ENCODE measurements at places on chromosomes 3 and 15.

GRCh38 chr15:95162531-95162930 is 931.2 kb downstream of the MCTP2 start:
- DNase-seq = no peak

DNA sequence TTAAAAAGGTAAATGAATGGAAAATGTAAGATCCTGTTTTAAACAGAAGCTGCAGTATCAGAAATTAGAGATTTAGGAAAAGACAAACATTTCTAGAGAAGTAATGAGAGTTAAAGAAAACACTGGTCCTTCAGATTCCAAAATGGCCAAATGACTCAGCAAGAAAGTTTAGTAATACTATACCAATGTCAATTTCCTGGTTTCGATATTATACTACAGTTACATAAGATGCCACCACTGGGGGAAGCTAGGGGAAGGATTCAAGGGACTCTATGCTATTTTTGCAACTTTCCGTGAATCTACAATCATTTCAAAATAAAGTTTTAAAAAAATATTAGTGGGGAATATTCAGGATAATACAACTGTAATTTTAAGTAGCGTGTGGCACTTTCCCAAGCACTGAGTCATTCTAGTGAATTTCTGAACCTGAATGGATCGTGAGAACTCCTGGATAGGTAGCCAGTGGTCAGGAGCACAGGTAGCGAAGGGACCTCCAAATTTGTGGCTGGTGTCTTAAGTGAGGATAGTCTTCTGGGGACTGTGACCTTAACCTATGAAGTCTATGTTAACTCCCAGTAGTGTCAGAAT is 37.6 kb downstream of the TMCC1 start:
- DNase-seq = peak; percentile 43

DNA sequence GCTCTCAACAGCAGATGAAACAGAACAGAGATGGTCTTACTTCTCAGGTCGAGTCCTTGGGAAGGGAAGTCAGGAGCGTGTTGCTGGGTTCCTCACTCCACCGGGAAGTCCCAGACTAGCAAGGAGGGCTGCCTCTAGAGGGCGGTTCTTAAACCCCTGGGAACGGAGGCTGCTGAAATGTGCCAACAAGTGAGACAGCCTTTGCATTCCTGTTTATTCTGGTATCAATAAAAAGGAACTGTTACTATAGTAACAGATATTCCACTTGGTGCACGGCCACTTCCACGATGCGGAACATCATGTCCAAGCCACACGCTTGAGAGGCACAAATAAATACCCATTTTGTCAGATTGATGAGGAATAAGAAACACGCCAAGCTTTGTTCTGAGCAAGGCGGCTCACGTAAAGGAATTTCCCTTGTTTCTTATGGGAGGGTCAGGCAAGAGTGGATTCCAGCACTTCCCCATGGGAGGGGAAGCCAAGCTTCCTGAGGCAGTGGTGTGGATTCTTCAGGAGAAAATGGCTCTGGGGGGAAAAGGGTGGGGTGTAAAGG is at the start of gene FAM107A:
Gene FAM107A, minus strand, starts transcription at position 123 of the 553 bp plus-strand sequence. CDS start 7,531 bp downstream, outside the sequence.
- DNase-seq = peak; percentile 61

DNA sequence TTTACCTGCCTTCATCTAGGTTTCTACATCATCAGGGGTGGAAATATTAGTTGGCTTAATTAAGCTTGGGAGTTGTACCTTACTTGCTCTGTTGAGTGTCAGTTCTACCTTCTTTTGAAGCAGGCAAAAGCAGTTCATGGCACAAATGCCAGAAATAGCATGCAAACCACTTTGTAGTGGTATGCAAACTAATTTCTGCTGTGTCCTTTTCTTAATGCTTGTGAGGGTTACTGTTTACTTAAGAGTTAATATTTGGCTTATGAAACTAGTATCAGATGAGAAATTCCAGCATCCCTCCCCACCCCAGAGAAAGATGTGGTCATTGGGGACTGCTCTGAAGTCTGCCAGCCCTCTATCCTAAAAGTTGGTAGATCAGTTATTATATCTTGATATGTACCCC is 7.1 kb downstream of the ATP2C1 start:
- no peak for DNase-seq

DNA sequence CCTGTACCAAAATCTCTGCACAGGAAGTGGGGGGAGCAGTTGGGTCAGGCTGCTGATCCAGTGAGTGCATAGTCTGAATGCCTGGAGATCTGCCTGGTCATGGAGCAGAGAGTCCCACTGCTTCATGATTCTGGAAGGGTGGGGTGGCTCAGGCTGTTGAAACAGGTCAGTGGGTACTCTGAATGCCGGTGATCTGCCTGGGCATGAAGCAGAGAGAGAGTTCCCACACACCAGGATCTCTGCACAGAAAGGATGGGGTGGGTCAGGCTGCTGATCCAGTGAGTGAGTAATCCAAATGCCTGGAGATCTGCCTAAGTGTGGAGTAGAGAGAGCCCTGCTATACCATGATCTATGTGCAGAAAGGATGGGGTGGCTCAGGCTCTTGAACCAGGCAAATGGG is 16.1 kb upstream of the GCSAM start:
- DNase-seq = no peak

DNA sequence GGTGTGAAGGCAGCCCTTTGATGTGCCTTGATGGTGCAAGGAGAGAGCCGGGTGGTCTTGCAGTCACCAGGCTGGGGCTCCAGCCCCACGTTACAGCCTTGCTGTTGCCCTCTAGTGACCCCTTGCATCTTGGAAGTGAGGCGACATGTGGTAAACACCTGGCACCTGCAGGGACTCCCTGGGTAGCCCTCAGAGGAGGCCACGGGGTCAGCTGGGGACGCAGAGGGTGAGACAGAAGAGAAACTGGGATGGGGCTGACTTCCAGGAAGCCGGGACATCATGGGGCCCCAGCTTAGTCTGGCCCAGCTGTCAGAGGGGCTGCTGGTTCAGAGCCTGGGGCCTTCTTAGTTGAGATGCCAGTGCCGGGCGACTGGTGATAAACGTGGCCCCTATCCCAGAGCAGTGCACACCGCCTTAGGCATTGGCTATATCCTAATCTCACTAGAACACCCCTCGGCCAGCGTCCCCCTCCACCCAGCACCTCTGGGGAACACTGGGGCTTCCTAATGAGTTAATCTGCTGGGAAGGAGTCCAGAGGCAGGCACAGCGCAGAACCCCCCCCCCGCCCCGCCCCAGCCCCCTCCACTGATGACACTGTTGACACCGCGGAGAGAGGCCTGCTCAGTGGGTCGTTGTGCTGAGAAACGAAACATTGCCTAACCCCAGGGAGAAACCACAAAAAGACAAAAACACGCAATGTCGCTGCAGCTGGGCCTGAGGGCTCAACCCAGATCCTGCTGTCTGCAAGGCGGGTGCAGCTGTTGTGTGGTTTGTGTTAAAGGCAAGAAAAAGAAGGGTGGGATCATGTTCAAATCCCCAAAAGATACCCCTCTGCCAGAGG is 60.5 kb upstream of the KLF13 start:
- DNase-seq = no peak

DNA sequence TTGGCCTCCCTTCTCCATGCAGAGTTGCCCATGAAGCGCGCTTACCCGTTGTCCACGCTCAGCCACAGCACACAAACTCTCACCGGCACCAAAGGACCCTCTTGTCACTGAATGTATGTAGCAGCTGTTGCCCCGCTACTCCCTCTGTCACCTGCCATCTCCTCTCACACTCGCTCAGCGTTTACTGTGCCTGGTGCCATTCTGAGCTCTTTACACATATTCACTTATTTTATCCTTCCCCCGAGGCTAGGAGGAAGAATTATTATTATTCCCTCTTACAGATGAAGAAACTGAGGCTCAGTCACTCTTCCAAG is 41.7 kb upstream of the PRR23E start:
- no peak for DNase-seq

- DNase-seq = no peak
Observed at GRCh38 chr3:117893638-117894037, 1141.0 kb downstream of the IGSF11 start.

- DNase-seq = no peak
Observed at GRCh38 chr3:142779591-142779990, 55.8 kb downstream of the TRPC1 start.

DNA sequence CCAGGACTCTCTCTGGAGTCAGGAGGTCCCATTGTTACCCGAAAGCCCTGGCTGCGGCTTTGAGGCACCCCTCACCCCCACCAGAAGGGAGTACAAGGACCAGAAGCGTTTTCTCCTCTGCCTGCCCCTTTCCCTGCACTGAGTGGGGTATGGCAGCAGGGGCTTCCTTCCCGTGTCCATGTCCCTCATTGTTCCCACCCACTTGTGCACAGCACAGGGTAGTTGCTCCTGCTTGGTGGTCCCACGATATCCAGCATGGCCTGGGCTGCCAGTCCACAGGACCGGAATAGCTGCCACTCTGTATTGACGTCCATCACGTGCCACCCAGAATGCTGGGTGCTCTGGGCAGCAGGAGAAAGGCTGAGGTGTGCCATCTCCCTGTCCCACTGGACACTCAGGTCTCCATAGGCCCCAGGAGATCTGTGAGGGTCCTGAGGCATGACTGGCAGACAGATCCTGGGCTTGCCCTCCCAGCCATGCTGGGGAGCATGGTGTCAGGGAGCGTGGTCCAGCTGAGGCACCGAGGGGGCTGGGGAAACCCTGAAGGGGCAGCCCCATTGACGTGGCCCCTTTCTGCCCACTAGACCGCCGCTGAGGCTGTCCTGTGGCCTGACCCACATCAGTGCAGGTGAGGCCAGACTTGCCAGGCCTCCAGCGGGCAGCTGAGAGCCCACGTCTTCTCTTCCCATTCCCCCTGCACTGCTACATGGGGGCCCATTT is 45.3 kb upstream of the SEC22A start:
- DNase-seq = no peak

Data from midbrain (tissue), 1 donor.